Smooth muscle cell of the pulmonary artery (primary cell): ENCODE measurements at places on chromosomes 1 and 21. TPM values are rescaled to one million over a fixed set of nuclear protein-coding genes. Genes with fewer than 3 reads are reported as not detected.

Gene GTF2B
- total RNA-seq = 27.9 and 37.4 TPM in 2 replicates

Gene THAP3
- total RNA-seq = 22.1 and 24.6 TPM in 2 replicates

Gene FCRL4
- total RNA-seq = not detected in 2 replicates

Gene CYP4A11
- total RNA-seq = not detected in 2 replicates

Gene CLDN8
- not detected in 2 replicates for total RNA-seq

Gene COX20
- total RNA-seq = 12.4 and 24.3 TPM in 2 replicates

Gene ARHGEF2
- total RNA-seq = 136 and 173 TPM in 2 replicates

Gene SLAMF1
- not detected in 2 replicates for total RNA-seq

Gene TMOD4
- not detected in 2 replicates for total RNA-seq

Gene OR14K1
- not detected in 2 replicates for total RNA-seq

Gene SEC16B
- total RNA-seq = 2.5 and 3.2 TPM in 2 replicates

Gene TNFAIP8L2
- not detected in 2 replicates for total RNA-seq

Gene SERTAD4
- total RNA-seq = 13.6 and 22.2 TPM in 2 replicates

Gene LCE1B
- not detected in 2 replicates for total RNA-seq

Gene BEND5
- 0.59 TPM in 1 of 2 replicates, not detected in the other for total RNA-seq

Gene ATG4C
- 7.7 and 10.5 TPM in 2 replicates for total RNA-seq

Gene PGLYRP4
- total RNA-seq = not detected in 2 replicates

Gene CENPF
- 6.6 and 16.6 TPM in 2 replicates for total RNA-seq

Gene TTLL7
- total RNA-seq = 19.1 and 26.0 TPM in 2 replicates

Gene PLA2G2F
- total RNA-seq = not detected in 2 replicates

Gene OR10J1
- not detected in 2 replicates for total RNA-seq

Gene FNDC5
- 1.2 and 1.4 TPM in 2 replicates for total RNA-seq

Gene PTPRC
- total RNA-seq = 0.03 and 0.39 TPM in 2 replicates

Gene CELA3A
- total RNA-seq = not detected in 2 replicates

Gene AJAP1
- 0.65 TPM in 1 of 2 replicates, not detected in the other for total RNA-seq

Gene PEAR1
- 12.7 and 15.9 TPM in 2 replicates for total RNA-seq

Gene PYHIN1
- total RNA-seq = not detected in 2 replicates

Gene PGLYRP3
- total RNA-seq = not detected in 2 replicates

Gene MPZ
- total RNA-seq = 0.89 and 2.2 TPM in 2 replicates

Gene TEX50
- not detected in 2 replicates for total RNA-seq

Gene MPL
- total RNA-seq = not detected in 2 replicates

Gene EFNA3
- 3.1 and 4.2 TPM in 2 replicates for total RNA-seq

Gene TAF1A
- 10.8 and 11.3 TPM in 2 replicates for total RNA-seq

Gene HIVEP3
- 0.46 and 2.1 TPM in 2 replicates for total RNA-seq

Gene KRTAP21-2
- total RNA-seq = not detected in 2 replicates

Gene LCK
- total RNA-seq = not detected in 2 replicates

Gene OR2L13
- total RNA-seq = not detected in 2 replicates

Gene DRAXIN
- 0.69 and 0.72 TPM in 2 replicates for total RNA-seq

Gene AGMAT
- 0.52 and 1.5 TPM in 2 replicates for total RNA-seq

Gene OR2L3
- not detected in 2 replicates for total RNA-seq

Gene LCE3D
- total RNA-seq = not detected in 2 replicates

Gene ADCY10
- under 0.01 and 0.03 TPM in 2 replicates for total RNA-seq

Gene SLC45A1
- total RNA-seq = 4.2 and 5.6 TPM in 2 replicates

Gene NCAM2
- total RNA-seq = 3.1 and 9.1 TPM in 2 replicates

Gene FHAD1
- total RNA-seq = 0.03 TPM in 1 of 2 replicates, not detected in the other

Gene APCS
- not detected in 2 replicates for total RNA-seq

Gene BARHL2
- total RNA-seq = not detected in 2 replicates

Gene SPRR2B
- total RNA-seq = not detected in 2 replicates

Gene SKI
- total RNA-seq = 51.5 and 59.6 TPM in 2 replicates

Gene GPR157
- 3.8 and 4.3 TPM in 2 replicates for total RNA-seq

Gene IGSF5
- not detected in 2 replicates for total RNA-seq

Gene LRRIQ3
- 0.46 and 0.56 TPM in 2 replicates for total RNA-seq

Gene CFHR3
- total RNA-seq = not detected in 2 replicates
